Tibial nerve (tissue), 4 donors: ENCODE measurements at places on chromosomes 12 and 14.

- no peak for DNase-seq
Observed at GRCh38 chr12:11731042-11731357, 81.5 kb downstream of the ETV6 start.

- no peak for DNase-seq
Observed at GRCh38 chr12:107477947-107478610, 207.5 kb upstream of the PWP1 start.

- no peak for DNase-seq
Observed at GRCh38 chr14:93035917-93036651, 79.6 kb downstream of the ITPK1 start.

DNA sequence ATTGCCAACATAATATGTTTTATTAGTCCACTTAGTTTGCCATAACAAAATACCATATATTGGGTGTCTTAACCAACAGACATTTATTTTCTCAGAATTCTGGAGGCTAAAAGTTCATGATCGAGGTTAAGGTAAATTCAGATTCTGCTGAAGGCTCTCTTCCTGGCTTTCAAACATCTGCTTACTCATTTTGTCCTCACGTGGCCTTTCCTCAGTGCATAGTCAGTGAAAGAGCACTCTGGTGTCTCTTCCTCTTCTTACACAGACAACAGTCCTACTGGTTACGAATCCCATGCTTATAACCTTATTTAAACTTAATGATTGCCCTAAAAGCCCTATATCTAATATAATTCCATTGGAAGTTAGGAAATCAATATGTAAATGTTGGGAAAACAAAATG is 479.7 kb downstream of the FSCB start:
- no peak for DNase-seq

DNA sequence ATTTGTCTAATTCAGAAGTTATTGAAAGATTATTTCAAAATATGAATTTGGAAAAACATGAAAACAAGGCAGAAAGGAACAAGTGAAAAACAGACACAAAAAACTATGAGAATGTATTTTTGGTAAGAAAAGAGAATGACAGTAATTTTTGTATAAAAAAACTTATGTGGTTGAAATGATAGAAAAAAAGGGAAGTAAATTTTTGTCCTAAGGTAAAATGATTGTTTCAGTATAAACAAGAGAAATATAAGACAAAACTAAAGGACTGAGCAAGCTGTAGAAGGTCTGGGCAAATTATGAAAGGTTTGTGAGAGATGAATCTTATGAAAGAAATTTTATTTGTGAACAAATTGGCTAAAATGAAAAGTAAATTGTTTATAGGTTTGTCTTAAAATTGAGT is 44.6 kb downstream of the CEP83 start:
- DNase-seq: no peak

DNA sequence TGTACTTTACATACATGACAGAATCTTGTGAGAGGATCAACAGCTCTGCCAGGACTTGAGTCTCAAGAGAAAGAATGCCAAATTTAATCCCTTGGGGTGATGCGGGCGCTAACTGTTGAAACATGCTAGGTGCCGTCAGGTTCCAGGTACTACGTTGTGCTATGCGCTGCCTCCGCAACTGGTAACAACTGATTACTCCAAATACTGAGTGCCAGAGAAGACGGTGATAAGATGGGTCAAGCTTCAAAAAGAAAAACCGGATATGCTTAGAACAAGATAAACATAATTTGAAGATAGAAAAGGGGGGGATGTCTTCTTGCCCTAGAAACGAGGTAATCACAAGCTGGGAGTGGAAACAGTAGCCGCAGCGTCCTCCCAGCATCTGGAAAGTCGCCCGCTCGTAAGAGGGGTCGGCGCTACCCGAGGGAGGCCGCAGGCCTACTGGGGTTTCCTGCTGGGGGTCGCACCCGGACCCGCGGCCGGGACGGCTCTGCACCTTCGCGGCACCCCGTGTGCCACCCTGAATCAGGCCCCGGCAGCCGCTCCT is 678 bp downstream of the ZBTB25 start:
- DNase-seq: no peak

GRCh38 chr12:82366197-82366596 is 7.9 kb downstream of the METTL25 start:
- no peak for DNase-seq
